Activated naive CD8-positive, alpha-beta T cell treated with anti-CD3 and anti-CD28 coated beads, Interleukin-2, amount 10 ng/mL, durations not matched to agents 7 days and 5 days (primary cell): ENCODE measurements at places on chromosomes 5 and 9. TPM values are rescaled to one million over a fixed set of nuclear protein-coding genes. Genes with fewer than 3 reads are reported as not detected.
A peak's percentile ranks its signal among the peaks of the same experiment; 100 is the strongest.

- DNase-seq: no peak
These were observed 450.5 kb downstream of the ELAVL2 start for GRCh38 chr9:23375511-23375910.

Gene FAM221B
- not detected for total RNA-seq

DNA sequence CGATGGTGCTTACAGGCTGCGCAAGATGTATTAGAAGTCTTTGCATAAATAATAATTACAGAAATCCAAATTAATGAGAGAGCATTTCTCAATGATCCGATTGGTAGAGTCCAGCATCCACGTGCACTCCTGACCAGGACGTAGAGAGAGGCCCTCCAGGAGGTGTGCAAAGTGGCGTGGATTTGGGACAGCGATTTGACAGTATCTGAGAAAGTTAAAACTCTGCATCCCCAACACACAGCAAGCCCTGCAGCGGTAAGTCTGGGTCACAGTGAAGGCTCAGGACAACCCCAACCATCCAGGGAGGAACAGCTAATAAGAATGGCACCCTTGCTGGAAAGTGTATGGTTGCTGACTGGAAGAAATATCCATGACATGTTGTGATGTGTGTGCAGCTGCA is 180.2 kb downstream of the AUH start:
- no peak for DNase-seq

DNA sequence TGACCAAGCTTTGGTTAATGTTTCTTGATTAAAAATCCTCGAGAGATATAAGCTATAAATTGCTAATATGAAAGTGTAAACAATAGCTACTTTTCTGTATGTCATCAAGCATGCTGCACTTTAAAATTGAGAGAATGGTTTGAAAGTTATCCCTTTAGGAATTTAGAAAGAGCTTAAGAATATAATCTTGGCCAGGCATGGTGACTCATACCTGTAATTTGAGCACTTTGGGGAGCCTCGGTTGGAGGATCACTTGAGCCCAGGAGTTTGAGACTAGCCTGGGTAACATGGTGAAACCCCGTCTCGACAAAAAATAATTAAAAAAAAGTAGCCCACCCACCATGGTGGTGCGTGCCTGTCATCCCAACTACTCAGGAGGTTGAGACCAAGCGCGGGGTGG is 12.2 kb upstream of the MROH2B start:
- DNase-seq: no peak

- peak; percentile 54 for DNase-seq
These were observed 34.2 kb upstream of the IL7R start for GRCh38 chr5:35822511-35822910.

DNA sequence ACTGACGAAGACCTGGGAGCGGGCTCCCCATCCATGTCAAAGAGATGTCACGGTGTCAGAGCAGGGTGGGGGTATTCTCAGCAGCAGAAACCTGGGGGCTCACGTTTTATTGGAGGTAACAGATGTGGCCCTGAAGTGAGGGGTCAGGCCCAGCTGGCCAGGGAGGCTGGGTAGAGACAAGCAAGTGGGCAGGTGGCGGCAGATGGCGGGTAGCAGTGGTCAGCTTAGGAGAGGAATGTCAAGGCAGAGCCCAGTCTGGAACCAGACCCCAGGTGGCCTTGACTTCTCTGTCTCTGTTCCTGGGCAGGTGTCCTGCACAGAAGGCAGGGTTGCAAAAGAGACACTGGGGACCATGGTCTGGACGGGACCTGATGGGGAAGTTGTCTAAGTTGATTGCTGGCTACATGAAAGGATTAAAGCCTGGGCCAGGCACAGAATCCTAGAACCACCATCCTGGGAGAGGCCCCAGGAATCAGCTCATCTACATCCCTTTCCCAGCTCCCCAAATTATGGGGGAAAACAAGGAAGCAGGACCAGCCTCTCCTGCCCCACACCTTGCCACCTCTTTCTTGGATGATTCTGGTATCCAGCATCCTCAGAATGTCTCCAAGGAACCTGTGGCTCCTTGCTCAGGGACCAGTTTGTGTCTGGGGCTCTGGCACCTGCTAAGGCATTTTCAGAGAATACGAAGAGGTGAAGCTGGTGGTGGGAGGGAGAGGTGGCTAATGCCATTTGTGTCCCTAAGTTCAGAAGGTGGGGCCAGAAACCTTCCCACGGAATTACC is 72.5 kb downstream of the AMBP start:
- peak; percentile 4 for DNase-seq

Gene FGF10
- not detected for total RNA-seq

Gene SH3GL2
- not detected for total RNA-seq

DNA sequence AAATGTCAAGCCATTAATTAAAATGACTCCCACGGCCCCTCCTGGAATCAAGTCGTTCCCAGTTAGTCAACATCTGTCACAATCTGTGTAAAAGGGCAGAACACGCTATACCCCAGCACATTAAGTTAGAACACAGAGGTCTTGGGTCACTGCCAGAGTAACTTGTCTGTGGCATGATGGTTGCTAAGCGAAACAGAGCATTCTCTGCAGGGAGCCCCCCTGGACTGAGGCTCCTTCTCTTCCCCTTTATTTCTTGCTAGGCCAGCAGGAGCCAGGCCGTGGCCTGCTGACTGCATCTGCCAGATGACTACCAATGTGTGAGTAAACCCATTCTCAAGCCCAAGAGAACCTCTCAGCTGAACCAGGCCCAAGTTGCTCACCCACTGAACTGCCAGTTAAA is 51.9 kb upstream of the ZBED3 start:
- no peak for DNase-seq

GRCh38 chr5:109558364-109558763 is 131.4 kb upstream of the MAN2A1 start:
- DNase-seq: no peak

- DNase-seq: no peak
These were observed 400.7 kb downstream of the ZSWIM6 start for GRCh38 chr5:61732796-61733195.

Gene MAMDC4
- total RNA-seq: 16.6 TPM

- no peak for DNase-seq
These were observed 465.2 kb upstream of the RGMB start for GRCh38 chr5:98308231-98308630.

GRCh38 chr9:104826911-104827310 is 63.0 kb downstream of the NIPSNAP3B start:
- no peak for DNase-seq

DNA sequence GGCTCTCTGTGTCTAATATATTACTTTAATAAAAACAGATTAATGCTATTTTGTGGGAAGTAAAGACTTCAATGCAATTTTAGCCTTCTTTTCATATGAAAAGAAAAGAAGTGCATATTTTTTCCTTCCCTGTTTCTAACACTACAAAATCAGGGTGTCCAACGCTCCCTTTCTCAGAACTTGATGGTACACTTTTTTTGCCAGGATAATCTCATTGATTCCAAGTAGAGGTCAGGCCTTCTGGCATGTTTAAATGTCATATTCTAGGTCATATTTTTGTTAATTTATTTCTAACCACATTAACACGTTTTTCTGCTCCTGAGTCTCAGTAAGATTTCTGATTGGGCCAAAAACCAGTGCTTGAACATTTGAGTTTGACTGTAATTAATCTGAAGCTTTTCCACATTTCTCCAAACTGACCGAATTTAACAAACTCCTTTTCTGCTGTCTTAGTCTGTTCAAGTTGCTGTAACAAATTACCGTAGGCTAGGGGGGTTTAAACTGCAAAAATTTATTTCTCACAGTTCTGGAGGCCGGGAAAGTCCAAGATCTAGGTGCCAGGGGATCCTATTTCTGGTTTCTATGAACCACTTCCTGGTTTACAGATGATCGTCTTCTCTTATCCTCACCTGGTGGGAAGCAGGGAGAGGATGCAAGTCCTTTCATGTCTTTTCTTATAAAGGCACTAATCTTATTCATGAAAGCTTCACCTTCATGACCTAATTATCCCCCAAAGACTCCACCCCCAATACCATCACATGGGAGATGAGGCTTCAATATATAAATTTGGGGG is 63.2 kb upstream of the ELL2 start:
- DNase-seq: no peak

- no peak for DNase-seq
These were observed 15.1 kb downstream of the ABCA2 start for GRCh38 chr9:137012694-137013570.

GRCh38 chr5:115463983-115464382 is 80.6 kb downstream of the FEM1C start:
- no peak for DNase-seq

Gene DMRT3
- total RNA-seq: not detected

GRCh38 chr9:19379697-19380046 is 364 bp downstream of the RPS6 start:
- no peak for DNase-seq

Gene FSTL4
- total RNA-seq: 0.26 TPM

DNA sequence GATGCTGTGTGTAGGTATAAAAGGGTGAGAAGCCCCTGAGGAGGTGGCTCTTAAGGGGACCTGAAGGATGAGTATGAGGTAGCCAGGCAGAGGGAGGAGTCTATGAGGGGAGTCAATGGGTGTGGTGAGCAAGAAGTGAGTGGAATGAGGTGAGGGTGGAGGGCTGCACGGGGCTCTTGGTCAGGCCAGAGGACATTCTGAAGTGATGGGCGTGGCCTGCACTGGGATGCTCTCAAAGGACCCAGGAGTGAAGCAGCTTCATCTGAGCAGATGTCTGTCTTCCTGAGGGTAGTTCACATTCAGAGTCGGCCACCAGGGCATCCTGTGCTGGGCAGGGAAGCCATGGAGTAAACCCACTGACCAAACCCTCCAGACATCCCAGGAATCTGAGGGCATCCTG is 45.1 kb upstream of the SAP30L start:
- DNase-seq: no peak

- no peak for DNase-seq
These were observed 3.3 kb downstream of the SGCD start for GRCh38 chr5:156330141-156330870.

DNA sequence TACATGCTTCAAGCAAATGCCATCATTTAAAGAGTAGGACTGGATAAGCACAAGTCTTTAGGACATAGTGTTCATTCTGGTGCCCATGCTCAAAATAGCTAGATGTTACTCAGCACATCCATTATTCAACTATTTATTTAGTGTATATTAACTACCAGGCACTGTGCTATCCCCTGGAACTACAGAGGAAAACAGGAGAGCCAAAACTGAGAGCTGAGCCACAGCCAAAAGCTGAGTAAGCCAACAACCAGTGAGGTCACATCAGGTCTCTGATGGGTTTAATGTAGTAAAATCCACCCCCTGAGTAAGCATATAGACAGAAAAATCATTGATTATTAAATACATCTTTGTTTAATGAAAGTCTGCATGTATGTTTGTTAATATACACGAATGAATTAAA is 469.3 kb upstream of the DMAC1 start:
- no peak for DNase-seq
